ENCODE measurements at places on chromosomes 7 and 10.

DNA sequence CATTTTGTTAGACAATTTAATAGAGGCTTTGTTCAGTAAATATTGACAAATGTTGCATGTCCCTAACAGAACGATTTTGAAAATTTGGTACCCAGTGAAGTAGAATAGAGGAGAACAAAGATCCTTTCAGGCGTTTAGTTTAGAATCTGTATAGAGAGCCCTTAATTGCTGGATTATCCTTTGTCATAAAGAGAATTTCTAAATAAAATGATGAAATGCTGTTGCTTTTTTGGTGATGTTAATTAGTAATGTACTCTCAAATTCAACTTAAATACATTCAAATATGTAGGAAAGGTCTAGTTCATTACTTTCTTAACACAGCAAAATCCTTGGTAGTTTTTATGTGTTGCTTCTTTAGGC, 1.2 kb downstream of the LUC7L2 start:
- no peak for DNase-seq

- DNase-seq: peak; percentile 26
These were observed 11.4 kb downstream of the DAGLB start for GRCh38 chr7:6436385-6436685.

DNA sequence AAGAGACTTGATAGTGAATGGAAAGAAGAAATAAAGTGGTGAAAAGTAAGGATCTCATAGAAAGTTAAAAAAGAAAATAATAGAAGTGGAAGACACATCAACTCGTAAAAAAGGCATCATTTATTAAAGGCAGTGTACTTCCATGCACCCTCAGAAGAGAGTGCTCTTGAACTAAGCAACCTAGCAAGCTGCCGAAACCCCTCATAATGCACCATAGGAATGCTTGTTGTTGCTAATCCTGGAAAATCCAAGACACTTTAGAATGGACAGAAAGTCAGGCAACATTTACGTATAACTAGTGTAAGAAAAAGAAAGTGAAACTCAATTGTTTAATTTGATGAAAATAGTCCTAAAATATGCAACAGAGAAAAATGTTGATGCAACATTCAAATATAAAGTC, 12.8 kb downstream of the TFPI2 start:
- no peak for DNase-seq

DNA sequence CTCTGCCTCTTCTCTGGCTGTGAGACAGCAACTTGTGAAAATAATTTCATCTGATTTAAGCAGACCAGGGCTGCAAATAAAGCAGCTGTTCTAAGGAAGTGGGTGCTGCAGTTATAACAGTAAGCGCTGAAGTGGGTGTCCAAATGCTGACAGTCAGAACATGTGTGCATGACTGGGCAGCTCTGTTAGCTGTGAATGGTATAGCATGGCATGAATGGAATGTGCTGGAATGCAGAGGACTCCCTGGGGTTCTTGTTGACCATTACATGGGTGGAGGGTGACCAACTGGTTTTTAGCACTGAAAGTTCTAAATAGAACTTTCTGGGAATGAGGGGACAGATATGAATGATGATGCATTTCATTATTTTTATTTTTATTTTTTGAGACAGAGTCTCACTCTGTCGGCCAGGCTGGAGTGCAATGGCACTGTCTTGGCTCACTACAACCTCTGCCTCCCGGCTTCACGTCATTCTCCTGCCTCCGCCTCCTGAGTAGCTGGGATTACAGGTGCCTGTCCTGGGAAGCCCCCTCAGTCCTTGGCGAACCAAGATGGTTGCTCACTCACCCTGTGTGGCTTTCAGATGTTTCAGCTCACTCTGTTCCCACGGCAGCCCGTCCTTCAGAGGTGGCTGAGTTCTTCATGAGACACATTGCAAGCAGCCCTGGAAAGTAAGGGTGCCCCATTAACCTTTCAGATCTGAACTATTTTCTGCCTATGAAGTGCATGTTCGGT, 319.8 kb upstream of the PHYHIPL start:
- DNase-seq: no peak

GRCh38 chr10:23453465-23453864, 14.6 kb downstream of the OTUD1 start:
- DNase-seq: no peak

DNA sequence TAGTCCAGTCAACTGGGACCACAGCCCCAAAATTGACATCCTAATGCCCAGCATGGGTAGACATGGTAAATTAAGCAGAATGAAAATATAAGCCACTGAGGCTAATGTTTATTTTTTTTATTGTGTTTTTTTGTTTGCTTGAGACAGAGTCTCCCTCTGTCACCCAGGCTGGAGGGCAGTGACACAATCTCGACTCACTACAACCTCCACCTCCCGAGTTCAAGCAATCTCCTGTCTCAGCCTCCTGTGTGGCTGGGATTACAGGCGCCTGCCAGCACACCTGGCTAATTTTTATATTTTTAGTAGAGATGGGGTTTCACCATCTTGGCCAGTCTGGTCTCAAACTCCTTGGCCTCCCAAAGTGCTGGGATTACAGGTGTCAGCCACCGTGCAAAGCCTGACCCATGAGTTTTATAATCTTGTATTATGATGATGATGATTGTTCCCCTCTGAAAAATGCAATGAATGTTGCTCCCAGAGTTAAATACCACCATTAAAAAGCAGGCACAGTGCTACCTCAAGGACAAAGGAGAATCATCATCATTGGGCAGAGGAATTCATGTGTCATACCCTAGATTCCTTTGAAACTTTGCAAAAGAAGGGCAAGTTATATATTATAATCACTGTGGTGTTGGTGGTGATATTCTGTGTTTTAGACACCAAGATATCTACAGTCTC, 228.0 kb downstream of the PARD3 start:
- DNase-seq: no peak

GRCh38 chr7:100629117-100629716, 12.1 kb downstream of the TFR2 start:
- DNase-seq: no peak

DNA sequence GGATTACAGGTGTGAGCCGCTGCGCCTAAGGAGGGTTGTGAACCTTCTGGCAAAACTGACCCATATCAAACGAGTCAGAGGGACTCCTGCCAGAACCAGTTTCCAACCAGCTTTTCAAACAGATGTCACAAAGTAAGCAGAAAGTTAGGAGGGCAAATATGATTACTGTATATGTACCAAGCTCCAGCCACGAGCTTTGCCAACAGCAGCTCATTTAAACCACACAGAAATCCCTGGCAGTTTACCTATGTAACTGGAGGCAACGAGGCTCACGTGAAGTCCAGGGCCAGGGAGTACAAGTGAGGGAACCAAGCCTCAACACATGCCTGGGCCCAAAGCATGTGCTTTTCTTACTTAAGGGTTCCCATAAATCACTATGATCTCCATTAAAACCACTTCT, 12.5 kb upstream of the DAGLB start:
- no peak for DNase-seq

DNA sequence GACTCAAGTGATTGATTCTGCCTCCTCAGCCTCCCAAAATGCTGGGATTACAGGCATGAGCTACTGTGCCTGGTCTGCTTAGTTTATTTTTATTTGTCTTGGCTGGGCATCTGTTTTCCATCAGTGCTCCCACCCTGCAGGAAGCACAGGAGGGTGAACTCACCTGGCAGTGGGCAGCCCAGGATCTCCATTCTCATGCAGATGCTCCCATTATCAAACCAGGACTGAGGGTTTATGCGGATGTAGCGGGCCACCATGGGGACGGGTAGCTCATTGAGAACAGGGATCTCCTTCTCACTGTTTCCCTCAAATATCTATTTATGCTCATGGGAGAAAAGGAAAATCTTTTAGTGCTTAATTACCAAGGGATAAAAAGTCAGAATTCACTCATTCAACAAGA, 93.8 kb downstream of the CPXM2 start:
- no peak for DNase-seq

DNA sequence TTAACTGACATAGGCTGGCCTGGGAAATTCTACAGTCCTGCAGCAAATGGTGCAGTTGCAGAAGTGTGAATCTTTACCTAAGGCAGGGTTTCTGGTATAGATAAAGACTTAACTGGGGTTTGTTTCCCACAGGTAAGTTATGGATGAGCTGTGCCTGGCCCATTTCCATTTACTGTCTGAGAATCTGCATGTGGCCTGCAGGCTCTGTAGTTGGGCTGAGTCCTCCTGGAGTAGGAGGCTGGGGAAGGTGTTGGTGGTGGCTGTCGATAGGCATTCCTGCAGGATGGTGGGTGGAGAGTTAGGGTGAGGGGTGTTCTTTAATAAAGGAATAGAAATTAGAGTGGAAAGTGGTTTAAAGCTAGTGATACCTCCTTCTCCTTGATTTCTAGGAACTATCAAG, 193.5 kb downstream of the AUTS2 start:
- no peak for DNase-seq

DNA sequence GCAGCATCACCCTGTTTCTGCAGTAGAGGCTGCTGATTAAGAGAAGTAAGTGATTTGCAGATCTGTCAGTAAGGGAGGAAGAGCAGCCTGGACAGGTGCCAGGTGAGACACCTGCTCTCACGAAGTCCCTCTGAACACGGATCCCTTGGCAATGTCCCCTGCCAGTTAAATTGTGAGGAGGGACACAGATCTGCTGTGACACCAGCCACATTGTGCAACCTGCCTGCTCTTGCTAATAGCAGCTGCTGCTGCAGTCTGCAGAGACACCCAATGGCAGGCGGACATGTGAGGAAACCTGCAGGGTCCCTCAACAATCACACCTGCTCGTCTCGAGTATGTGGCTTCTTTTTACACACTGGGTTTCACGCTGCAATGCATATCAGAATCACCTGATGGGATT, 31.9 kb downstream of the ANXA11 start:
- no peak for DNase-seq

GRCh38 chr10:44958196-44958897, 1.3 kb upstream of the RASSF4 start:
- no peak for DNase-seq

DNA sequence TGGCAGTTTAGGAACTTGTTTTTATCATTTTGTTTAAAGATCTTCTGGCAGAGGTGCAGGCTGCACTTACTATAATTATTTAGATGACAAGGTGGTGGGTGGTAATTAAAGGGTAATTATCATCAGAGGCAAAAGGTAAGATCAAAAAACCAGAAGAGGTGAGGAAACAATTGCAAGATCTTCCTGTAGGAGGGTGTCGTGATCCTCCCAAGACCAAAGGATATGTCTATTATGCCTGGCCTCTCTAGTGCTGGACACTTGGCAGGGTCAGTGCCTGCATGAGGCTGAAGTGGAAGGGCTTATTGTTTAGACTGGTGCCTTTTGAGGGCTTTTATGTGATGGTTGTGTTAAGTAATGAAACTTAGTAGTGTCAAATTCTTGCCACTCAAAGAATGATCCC, 1.8 kb upstream of the WAPL start:
- no peak for DNase-seq

DNA sequence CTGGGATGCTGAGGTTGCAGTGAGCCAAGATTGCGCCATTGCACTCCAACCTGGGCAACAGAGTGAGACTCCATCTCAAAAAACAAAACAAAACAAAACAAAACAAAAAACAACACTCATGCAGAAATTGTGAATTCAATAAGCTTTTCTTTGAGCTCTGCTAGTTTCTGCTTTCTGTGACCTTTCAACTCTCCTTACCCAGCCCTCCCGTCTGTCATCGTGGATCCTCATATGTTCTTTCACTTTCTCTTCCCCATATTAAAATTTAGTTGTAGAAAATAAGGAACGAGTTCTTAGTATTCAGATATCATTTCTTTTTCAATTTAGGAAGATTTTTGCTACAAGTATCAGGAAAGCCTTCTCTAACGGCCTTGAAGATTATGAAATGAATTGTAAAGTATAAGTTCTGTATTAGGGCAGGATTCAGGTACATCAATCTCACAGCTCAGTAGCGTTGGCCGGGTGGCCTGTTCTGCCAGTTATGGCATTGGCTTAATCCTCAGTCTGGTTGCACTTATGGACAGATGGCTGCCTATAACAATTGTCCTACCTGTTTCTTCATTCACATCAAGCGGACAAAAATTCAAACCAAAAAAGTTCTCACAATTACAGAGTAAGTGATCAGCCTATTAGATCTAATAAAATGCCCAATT, 1167.0 kb downstream of the SORCS3 start:
- no peak for DNase-seq

- DNase-seq: no peak
These were observed 67.1 kb downstream of the MTURN start for GRCh38 chr7:30201921-30202320.

DNA sequence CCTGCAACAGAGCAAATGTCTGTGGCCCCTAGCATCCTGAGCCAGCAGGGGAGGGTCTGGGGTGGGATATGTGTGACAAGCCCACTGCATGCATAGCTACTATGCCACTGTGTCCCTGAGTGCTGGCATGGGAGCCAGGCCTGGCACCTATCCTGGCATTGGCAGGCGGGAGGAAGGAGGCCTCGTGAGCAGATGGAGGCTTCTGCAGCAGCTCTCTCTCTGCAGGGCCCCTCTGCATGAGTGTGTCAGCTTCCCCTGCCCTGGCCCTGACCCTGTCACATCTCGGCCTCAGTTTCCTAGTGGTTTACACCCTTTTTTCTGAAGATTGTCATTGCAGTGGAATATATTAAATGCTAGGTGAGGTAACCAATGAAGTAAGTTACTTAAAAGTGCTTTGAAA, 13.1 kb upstream of the IMPDH1 start:
- no peak for DNase-seq

DNA sequence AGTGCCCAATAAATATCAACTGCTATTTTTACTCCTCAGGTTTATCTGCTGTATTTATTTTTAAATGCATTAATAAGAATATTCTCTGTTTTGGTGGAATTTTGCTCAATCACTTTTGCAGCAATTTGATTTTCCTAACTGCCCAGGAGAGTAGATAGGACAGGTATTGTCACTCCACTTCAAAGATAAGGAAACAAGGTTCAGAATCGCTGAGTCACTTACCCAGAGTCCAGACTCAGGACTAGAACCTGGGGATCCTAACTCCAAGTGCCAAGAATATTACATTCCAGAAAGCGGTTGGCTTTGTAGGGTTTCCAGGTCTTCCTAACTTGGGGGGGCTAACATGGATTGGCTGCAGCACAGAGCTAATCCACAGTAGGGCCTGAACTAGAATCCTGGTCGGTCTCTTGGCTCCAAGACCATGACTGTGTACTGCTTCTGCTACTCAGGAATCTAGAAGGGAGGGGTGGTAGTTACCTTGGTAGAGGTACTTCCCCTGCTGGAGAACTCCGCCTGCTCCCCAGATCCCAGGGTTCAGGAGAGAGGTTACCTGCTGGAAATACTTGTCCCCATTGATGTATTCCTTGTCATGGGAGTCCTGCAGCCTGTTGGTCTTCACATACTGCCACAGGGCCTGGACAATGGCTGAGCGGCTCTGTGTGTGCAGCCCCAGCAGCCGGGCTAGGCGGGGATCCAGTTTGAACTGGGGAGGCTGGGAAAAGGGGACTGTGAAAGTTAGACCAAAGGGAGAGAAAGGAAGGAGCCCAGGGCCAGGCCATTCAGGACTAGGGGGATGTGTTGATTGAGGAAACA, 7.3 kb downstream of the SMARCD3 start:
- no peak for DNase-seq

- no peak for DNase-seq
These were observed 159.2 kb downstream of the PAXIP1 start for GRCh38 chr7:154843670-154844237.

- no peak for DNase-seq
These were observed 2.2 kb downstream of the CFAP46 start for GRCh38 chr10:132939957-132940790.

GRCh38 chr10:70232155-70232858, 922 bp downstream of the PPA1 start:
- DNase-seq: no peak
